Nephron progenitor cell (in vitro differentiated cells): ENCODE measurements at places on chromosomes 3 and 15.

GRCh38 chr3:194387926-194388418 lies 11.1 kb downstream of the GP5 start:
- H3K36me3 ChIP-seq: peaks cover 19% of the 10 kb centered on the region
- no peak overlapping the region for H3K4me3 ChIP-seq
- H3K27me3 ChIP-seq: peaks cover 17% of the 10 kb centered on the region
- DNase-seq: no peak

- no peaks in the 10 kb centered on the region for H3K36me3 ChIP-seq
- no peak overlapping the region for H3K27ac ChIP-seq
- DNase-seq: no peak
- no peak overlapping the region for H3K4me3 ChIP-seq
- peaks cover 36% of the 10 kb centered on the region for H3K4me1 ChIP-seq
- H3K27me3 ChIP-seq: peaks cover 8% of the 10 kb centered on the region
Observed at GRCh38 chr15:77838595-77838994, 205.9 kb upstream of the LINGO1 start.

DNA sequence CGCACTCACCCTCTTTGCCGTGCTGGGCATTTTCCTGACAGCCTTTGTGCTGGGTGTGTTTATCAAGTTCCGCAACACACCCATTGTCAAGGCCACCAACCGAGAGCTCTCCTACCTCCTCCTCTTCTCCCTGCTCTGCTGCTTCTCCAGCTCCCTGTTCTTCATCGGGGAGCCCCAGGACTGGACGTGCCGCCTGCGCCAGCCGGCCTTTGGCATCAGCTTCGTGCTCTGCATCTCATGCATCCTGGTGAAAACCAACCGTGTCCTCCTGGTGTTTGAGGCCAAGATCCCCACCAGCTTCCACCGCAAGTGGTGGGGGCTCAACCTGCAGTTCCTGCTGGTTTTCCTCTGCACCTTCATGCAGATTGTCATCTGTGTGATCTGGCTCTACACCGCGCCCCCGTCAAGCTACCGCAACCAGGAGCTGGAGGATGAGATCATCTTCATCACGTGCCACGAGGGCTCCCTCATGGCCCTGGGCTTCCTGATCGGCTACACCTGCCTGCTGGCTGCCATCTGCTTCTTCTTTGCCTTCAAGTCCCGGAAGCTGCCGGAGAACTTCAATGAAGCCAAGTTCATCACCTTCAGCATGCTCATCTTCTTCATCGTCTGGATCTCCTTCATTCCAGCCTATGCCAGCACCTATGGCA lies 41.1 kb upstream of the CSTA start:
- no peak overlapping the region for H3K4me3 ChIP-seq
- H3K4me1 ChIP-seq: no peaks in the 10 kb centered on the region
- no peak overlapping the region for H3K27ac ChIP-seq
- no peaks in the 10 kb centered on the region for H3K36me3 ChIP-seq
- H3K27me3 ChIP-seq: peaks cover 18% of the 10 kb centered on the region

DNA sequence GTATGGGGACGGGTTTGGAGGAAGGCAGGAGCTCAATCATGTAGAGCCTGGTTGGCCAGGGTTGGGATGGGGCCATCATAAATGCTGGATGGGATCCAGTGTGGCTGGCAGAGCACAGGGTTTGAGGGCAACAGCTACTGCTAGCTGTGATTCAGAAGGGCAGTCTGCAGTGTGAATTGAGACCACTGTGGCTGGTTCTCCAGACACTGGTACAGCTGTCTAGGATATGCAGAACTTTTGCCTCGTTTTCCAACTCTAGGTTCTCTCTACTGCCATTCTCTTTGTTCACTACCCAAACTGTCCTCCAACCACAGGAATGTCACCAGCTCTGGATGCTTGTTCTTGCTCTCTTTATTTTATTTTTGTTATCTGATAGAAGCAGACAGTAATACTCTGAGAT lies 543.6 kb downstream of the AGBL1 start:
- H3K36me3 ChIP-seq: no peaks in the 10 kb centered on the region
- DNase-seq: no peak
- H3K4me1 ChIP-seq: peaks cover 32% of the 10 kb centered on the region
- H3K27ac ChIP-seq: no peak overlapping the region
- no peak overlapping the region for H3K4me3 ChIP-seq
- peaks cover 5% of the 10 kb centered on the region for H3K27me3 ChIP-seq

GRCh38 chr3:71942432-71943187 lies 157.7 kb upstream of the PROK2 start:
- H3K27me3 ChIP-seq: peaks cover 31% of the 10 kb centered on the region
- peaks cover 20% of the 10 kb centered on the region for H3K4me1 ChIP-seq
- DNase-seq: no peak
- no peaks in the 10 kb centered on the region for H3K36me3 ChIP-seq
- H3K4me3 ChIP-seq: no peak overlapping the region
